ENCODE measurements at places on chromosomes 4 and X.

GRCh38 chr4:66804979-66805378 is 740.3 kb downstream of the CENPC start:
- no peak for DNase-seq

- no peak for DNase-seq
Observed at GRCh38 chr4:1004557-1005485, 6.6 kb upstream of the FGFRL1 start.

DNA sequence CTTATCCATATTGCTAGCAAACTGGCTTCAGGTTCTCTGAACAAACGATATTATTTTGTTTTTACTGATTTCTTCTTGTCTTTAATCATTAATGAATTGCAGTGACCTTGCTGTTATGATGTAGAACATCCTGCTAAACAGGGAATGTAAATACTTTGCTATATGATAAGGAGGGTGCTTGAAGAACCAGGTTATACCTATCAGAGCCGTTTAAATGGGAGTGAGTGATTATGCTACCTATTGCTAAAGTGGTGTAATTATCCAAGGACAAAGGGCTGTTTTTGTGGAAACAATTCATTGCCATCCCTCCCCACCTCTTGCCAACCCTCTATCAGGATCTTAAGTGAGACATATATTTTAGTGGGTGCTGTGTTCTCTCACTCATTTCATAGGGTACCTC is 788.9 kb downstream of the RPA4 start:
- DNase-seq = no peak

GRCh38 chr4:159779716-159780115 is 676.8 kb downstream of the RAPGEF2 start:
- DNase-seq = no peak

DNA sequence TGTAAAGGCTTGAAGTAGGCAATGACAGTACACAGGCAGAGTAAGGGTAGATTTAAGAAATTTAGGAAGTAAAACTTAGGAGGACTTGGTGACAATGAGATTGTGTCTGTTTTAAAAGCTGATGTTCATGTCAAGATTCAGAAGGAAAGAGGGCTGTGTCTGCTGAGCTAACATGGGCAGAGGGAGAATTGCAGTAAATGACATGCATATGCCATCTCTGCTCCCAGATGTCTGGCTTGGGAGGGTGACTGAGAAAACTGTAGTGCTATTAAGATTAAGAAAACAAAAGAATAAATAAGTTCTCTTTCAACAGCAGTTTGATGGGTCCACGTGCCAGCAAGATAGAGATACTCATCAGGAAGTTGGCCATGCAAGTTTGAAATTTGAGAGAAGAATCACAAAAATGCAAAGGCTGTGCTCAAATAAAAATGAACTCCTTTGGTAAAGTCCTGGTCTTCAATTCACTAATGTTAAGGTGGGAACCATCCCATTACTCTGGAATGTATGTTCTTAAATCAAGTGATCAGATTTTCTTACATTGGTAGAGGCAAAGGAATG is 7.2 kb downstream of the NFXL1 start:
- no peak for DNase-seq

- DNase-seq = peak; percentile 27
Observed at GRCh38 chrX:152821145-152821765, 9.3 kb downstream of the CETN2 start.

- peak; percentile 40 for DNase-seq
Observed at GRCh38 chrX:19725641-19726040, 161.8 kb downstream of the SH3KBP1 start.

DNA sequence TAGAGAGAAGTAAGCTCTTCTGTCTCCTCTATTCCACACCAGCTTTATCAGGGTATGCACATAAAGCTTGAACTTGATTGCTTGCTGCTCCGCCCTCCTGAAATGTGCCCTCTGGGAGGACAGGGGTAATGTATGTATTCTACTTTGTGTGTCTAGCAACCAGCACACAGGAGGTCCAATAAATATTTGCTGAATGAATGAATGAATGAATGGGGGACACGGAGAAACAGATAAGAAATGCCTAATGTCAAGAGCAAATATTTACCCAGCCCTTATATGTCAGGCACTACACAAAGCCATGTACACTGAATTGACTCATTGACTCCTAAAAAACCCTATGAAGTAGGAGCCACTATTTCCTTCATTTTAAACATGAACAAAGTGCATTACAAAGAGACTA is 2.3 kb upstream of the MSL3 start:
- no peak for DNase-seq

DNA sequence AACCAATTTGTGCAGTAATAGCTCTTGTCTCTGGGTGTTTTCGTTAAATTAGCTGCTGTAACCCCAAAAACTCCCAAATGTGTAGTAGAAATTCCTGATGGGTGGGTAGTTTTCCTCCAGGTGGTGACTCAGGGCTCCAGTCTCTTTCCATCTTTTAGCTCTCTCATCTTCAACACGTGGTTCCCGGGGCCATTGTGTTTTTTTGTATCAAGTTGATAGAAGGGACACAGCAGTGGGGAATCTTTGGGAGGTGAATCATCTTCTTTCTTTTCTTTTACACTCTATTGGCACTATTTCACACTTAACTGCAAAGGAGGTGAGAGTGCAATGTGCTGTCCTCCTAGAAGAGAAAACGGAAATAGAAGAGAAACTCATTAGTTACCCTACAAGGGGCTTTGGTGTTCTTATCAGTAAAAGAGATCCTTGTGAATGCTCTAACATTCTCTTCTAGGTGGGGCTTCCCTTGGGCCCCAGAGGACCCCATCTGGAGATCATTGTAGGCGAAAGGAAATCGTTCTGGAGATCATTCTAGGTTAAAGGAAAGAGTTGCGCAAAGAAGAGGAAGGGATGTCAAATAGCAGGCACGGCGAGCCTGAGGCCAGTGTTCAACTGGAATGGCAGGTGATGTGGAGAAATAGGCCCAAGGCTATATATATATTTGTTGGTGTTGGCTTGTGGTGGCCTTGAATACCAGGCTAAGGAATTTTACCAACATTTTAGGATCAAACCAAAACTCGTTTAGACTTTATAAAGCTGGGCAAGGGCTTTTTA is 68.2 kb upstream of the ACSL1 start:
- no peak for DNase-seq

DNA sequence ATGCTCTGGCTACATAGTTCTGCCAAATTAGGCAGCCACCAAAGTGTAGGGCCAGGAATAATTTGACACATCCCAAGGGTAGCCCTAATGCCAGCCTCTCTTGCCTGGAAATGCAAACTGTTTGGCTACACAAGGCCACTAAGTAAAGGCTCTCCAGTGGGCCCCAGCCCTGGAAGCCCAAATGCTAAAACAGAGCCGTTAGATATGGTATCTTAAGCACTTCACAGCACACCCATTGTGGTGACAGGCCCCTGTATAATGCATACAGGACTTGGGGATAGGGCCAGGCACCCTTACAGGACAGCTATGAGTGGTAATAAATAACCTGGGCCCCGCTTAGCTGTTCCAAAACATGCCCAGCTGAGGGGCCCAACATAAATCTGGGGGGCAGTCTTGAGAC is 623.9 kb downstream of the BCOR start:
- no peak for DNase-seq
